Panc1 (cell line): ENCODE measurements at places on chromosomes 3 and 15. TPM values are rescaled to one million over a fixed set of nuclear protein-coding genes. Genes with fewer than 3 reads are reported as not detected.

DNA sequence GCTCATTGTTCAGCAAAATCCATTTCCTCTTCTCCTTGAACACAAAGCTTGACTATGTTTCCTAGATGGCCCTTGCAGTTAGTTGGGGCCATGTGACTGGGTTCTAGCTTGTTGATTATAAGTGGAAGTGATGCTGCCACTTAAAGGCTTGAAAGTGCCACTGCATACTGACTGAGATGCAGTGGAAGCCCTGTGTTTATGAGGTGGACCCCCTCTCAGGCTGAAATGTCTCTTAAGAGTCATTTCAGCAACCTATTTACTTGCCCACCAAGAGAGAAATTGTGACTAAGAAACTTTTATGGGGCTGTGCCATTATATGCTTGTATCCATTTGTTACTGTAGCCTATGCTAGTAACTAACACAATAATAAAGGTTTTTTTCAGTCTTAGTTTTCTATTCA, 8.4 kb upstream of the ANP32A start:
- no peaks in the 10 kb centered on the region for H3K36me3 ChIP-seq
- H3K27me3 ChIP-seq, result no peaks in the 10 kb centered on the region
- no peak overlapping the region for H3K4me3 ChIP-seq

DNA sequence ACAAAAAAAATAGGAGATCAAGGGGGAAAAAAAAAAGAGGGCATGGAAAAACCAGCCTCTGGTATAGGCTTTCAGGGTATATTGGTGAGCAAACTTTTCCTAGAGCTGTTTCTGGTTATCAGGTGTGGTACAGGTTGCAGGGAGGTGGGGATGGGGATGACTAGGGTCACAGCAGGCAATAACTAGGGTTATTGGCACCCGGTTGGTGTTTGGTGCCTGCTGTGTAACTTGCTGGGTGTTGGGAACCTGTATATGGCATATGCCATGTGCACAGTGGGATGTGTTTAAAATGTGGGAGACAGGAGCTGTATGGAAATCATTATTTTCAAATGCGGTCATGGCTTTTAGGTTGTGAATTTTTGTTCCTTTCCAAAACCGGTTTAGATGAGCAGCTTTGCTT, 119.2 kb downstream of the PTPRG start:
- H3K4me1 ChIP-seq, result no peaks in the 10 kb centered on the region
- no peak overlapping the region for H3K27ac ChIP-seq
- H3K27me3 ChIP-seq, result no peaks in the 10 kb centered on the region
- H3K4me3 ChIP-seq, result no peak overlapping the region

DNA sequence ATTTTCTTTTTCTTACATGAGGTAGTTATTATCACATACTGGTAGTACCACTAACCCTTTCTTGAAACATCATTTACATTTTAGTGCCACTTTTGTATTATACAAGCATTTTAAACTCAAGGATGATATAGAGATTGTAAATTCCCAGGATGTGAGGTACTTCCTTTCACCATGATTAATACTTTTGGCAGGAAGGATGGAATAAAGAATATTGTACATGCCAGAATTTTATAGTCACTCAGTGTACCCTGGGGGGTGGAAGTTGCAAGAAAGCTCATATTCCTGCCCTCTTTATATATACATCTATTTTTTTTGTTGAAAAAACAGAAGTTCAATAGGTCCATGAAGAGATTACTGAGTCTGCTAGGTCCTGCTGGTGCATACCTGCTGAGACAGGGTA, 141.0 kb upstream of the PLSCR5 start:
- H3K27me3 ChIP-seq, result no peaks in the 10 kb centered on the region
- no peaks in the 10 kb centered on the region for H3K4me1 ChIP-seq
- DNase-seq, result no peak
- no peak overlapping the region for H3K4me3 ChIP-seq
- no peaks in the 10 kb centered on the region for H3K36me3 ChIP-seq

DNA sequence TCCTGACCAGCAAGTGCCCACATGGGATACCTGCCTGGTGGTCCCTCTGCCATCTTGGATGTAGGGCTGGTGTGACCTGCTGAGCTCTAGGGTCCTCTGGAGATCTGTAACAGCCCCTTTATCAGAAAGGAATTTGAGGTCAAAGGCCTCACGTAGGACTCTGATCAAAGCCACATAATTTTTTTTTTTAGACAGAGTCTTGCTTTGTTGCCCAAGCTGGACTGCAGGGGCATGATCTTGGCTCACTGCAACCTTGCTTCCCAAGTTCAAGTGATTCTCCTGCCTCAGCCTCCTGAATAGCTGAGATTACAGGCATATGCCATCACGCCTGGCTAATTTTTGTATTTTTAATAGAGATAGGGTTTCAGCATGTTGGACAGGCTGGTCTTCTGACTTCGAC, 9.5 kb downstream of the ITGB5 start:
- H3K4me1 ChIP-seq, result peaks cover 76% of the 10 kb centered on the region
- H3K4me3 ChIP-seq, result no peak overlapping the region
- peak overlapping the region; percentile 92 for H3K27ac ChIP-seq
- H3K27me3 ChIP-seq, result no peaks in the 10 kb centered on the region

- no peaks in the 10 kb centered on the region for H3K27me3 ChIP-seq
- peak overlapping the region; percentile 92 for H3K4me3 ChIP-seq
- H3K27ac ChIP-seq, result peak overlapping the region; percentile 97
- H3K36me3 ChIP-seq, result peaks cover 3% of the 10 kb centered on the region
- H3K4me1 ChIP-seq, result peaks cover 44% of the 10 kb centered on the region
Observed at GRCh38 chr3:128486205-128486628, 6.8 kb downstream of the GATA2 start.

DNA sequence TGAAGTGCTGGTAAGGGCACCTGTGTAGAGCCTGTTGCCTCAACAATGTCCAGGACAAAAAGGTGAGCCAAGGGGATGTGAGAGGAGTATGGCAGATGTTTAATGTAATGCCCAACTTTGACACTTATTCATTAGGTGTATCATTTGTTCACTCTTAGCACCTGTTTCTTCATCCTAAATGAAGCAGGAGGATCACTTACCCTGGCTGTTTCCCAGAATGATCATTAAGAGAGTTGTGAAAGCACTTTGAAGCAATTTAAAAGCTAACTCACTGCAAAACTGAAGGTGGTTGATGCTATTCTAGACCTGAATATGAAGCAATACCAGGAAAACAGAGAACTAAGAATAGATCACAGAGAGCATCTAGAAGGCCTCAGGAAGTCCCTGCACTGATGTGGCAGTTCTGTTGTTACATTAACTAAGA, 3.4 kb upstream of the HHLA2 start:
- no peaks in the 10 kb centered on the region for H3K27me3 ChIP-seq
- no peak overlapping the region for H3K27ac ChIP-seq
- no peak overlapping the region for H3K4me3 ChIP-seq
- no peaks in the 10 kb centered on the region for H3K36me3 ChIP-seq
- no peak for DNase-seq
- no peaks in the 10 kb centered on the region for H3K4me1 ChIP-seq

PCYT1A gene
- total RNA-seq, result 96.8 TPM

CKMT1A gene
- total RNA-seq, result 4.6 TPM

ABHD17C gene
- 16.3 TPM for total RNA-seq

PLSCR5 gene
- not detected for total RNA-seq

XCR1 gene
- not detected for total RNA-seq

FETUB gene
- not detected for total RNA-seq

NR2F2 gene
- 53.7 TPM for total RNA-seq
